ENCODE measurements at places on chromosomes 5 and 9.

- no peak for DNase-seq
These were observed 134.8 kb downstream of the CMYA5 start for GRCh38 chr5:79824444-79824843.

DNA sequence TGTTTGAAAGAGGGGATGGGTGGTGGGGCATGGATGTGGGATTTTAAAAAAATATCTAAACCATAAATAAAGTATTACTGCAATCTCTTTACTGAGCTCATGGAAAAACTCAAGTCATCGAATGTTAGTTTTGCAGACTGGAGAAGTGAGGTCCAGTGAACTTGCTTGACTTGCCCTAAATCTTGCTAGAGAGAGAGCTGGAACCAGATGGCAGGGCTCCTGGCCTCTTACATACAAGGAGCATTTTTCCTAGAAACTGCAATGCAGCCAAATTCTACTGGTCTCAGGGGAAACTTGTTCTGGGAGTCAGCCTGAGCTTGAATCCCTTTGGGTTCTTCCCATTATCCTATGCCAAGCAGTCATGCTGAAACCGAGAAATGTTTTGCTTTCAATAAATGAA lies 2.9 kb upstream of the TGFBI start:
- DNase-seq, result peak; percentile 77

- DNase-seq, result no peak
These were observed 76.4 kb downstream of the KCNT1 start for GRCh38 chr9:135778421-135778820.

DNA sequence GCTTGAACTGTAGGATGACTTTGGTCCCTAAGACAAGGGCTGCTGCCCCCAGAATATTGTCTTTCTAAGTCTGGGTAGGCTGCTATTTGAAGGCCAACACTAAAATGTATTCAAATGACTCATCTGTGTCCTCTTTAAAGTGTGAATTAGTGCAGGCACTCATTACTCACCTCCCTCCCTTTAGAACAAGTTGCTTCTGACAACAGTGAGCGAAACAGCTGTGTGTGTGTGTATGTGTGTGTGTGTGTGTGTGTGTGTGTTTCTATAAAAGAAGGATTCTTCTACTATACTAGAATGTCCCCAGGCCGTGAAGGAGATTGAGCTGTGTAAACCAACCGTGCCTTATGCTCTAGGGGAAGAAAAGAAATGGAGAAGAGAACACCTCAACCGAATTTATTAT lies 1337.2 kb downstream of the PTPRD start:
- DNase-seq, result no peak

DNA sequence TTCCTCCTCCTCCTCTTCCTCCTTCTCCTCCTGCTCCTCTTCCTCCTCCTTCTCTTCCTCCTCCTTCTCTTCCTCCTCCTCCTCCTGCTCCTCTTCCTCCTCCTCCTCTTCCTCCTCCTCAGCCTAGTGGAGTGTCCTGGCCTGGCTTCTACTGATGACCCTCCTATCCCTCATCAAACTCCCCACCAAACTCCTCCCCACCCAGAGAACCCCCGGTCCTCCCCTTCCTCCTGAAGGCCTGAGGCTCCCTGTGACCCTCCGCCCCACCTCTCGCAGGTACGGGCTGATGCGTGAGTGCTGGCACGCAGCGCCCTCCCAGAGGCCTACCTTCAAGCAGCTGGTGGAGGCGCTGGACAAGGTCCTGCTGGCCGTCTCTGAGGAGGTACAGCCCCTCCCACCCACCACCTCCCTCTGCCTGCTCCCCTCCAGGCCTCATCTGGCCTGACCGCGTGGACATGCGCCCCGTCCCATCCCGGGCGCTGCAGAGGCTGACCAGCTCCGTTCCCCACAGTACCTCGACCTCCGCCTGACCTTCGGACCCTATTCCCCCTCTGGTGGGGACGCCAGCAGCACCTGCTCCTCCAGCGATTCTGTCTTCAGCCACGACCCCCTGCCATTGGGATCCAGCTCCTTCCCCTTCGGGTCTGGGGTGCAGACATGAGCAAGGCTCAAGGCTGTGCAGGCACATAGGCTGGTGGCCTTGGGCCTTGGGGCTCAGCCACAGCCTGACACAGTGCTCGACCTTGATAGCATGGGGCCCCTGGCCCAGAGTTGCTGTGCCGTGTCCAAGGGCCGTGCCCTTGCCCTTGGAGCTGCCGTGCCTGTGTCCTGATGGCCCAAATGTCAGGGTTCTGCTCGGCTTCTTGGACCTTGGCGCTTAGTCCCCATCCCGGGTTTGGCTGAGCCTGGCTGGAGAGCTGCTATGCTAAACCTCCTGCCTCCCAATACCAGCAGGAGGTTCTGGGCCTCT lies 10.6 kb downstream of the FGFR4 start:
- DNase-seq, result no peak

- peak; percentile 75 for DNase-seq
These were observed 66.2 kb downstream of the MVB12B start for GRCh38 chr9:126392662-126393371.

- DNase-seq, result no peak
These were observed 202.8 kb downstream of the CWC27 start for GRCh38 chr5:64971513-64971912.

- no peak for DNase-seq
These were observed 1146.9 kb downstream of the EFNA5 start for GRCh38 chr5:106523852-106524251.

- no peak for DNase-seq
These were observed 437.7 kb downstream of the SEMA5A start for GRCh38 chr5:9108162-9108561.

GRCh38 chr9:135086597-135087488 lies 625 bp upstream of the OLFM1 start:
- no peak for DNase-seq

DNA sequence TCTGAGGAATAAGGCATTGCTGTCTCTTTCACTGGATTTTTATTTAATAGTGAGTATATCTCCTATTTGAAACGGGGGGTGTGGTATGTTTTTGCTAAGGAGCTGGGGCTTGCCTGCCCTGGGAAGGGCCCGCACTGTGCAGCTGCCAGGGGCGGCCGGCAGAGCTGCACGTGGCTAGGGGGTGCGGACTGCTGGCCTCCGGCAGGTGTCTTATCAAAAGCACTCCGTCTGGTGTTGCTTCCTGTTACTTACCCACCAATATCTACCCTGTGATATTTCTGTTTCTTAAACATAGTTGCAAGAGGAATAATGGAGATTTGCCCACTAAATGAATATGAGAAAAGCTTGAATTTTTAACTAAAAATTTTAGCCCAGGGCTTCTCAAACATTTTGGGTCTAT lies 232.0 kb downstream of the IRX1 start:
- DNase-seq, result no peak

DNA sequence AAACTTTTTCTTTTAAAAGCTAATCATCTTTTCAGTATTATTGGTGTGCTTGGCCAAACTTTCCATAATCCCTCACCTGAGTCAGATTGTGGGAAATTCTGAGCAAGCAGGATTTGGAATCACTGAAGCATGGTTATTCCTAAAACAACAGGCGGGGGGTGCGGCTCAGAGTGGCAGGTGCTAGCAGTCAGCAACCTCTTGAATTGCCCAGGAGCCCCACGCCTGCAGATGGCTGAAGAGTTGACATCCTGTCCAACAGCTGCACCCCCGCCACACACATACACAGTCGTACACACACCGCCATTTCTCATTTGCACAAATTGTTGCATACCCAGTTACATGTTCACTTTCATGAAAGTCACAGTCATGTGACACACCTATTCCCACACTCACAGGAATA lies 96.6 kb downstream of the LHX2 start:
- DNase-seq, result no peak

- no peak for DNase-seq
These were observed 201.7 kb upstream of the ACTBL2 start for GRCh38 chr5:57684299-57684702.

DNA sequence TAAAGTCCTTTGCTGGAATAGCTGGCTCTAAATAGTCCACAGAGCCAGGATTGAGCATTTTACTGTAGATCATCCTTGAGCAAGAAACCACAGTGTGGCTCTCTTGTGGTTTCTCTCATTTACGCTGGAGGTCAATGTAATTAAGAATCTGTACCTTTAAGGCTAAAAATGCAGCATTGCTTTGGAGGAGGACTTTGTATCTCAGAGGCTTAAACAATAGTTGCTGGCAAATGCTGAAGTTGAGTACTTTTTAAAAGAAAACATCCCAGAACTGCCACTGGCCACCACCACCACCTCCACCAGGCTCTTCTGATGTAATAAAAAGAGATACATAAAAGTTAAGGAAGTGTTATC lies 177.3 kb upstream of the ADAMTSL1 start:
- no peak for DNase-seq

DNA sequence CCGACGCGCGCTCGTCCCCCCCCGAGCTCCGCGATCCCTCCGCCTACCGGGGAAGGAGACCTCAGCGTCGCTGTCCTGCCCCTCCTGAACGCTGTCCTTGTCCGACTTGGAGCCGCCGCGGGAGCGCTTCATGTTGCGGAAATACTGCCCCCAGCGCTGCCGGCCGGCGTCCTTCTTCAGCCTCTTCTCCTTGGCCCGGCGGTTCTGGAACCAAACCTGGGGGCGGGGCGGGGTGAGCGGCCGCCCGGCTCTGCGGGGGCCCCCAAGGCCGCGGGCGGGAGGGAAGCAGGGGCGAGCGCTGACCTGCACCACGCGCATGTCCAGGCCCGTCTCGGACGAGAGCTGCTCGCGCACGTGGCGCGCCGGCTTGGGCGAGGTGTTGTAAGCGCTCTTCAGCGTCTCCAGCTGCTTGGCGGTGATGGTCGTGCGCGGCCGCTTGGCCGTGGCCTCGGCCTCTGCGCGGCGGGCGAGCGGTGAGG lies 6.3 kb downstream of the LHX3 start:
- DNase-seq, result no peak

- DNase-seq, result no peak
These were observed 23.9 kb upstream of the LPCAT1 start for GRCh38 chr5:1547655-1548054.

- no peak for DNase-seq
These were observed 6.2 kb downstream of the COX7C start for GRCh38 chr5:86623785-86624483.

DNA sequence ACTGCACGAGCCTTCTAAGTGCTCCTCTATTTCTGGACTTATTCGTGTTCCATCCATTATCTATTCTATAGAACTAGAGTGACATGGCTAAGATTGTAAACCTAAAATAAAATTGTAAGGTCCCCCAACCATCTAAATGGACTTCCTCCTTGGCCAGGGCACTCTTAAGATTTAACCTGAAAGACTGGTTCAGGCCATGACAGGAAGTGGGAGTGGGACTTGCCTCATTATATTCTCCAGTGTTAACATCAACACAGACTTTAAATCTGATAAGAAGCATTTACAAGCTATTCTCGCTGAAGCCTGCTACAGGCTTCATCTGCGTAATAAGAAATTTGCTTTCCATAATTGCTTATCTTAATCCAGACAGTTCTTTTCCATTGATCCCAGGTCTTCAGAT lies 117.0 kb downstream of the SSBP2 start:
- no peak for DNase-seq

DNA sequence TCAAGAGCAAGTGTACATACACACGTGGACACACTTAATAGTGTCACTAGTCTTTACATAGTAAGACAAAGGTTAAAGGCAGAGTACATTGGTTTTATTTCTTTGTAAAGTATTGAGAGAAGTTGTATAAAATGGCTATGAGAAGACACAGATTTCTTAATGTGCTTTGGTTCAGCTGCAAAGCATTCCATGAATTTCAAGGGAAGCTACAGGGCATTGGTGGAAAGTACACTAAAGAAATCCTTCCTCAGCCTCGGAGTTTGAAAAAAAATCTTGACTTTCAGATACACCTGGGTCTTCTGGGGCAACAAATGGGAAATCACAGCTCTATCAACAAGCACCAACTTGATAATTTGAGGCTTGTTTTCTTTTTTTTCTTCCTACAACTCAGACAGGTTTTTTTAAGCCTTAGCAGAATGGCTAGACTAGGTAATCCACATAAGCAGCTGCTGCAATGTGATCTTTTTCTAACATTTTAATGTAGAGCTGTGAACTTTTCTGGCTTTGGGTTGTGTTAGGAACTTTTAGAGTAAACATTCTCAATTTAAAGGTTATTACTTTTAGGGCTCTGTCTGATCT lies 140.4 kb upstream of the FST start:
- no peak for DNase-seq

DNA sequence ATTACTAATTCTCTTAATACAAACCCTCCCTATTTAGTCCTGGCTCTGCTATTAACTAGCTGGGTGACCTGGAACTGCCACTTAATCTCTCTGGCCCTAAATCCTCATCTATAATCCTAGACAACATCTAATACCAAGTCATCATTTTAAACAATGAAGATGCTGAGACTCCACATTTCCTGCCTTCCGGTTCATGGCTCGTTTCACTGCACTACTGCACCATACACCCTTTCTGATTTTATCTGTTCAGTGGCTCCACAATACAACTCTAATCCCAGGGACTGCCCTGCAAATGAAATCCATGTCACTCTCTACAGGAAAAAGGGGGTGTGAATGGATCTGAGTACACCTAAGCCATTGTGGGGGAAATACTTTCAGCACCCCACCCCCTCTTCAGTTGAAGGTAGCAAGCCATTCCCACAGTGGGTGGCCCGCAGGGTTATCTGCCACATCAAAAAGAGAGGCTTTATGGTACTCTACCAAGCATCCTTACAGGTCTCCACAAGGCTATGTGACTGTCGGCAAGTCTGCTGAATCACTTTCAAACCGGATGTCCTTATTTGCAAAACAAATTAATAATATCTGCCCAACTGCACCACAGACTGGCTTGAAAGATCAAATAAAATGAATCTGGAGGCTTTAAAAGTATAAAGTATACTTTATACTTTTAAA lies 89.5 kb downstream of the EPB41L4A start:
- DNase-seq, result no peak

- no peak for DNase-seq
These were observed 502.8 kb downstream of the LRRC70 start for GRCh38 chr5:63081402-63081801.

GRCh38 chr5:17154211-17154996 lies 63.0 kb upstream of the BASP1 start:
- no peak for DNase-seq

DNA sequence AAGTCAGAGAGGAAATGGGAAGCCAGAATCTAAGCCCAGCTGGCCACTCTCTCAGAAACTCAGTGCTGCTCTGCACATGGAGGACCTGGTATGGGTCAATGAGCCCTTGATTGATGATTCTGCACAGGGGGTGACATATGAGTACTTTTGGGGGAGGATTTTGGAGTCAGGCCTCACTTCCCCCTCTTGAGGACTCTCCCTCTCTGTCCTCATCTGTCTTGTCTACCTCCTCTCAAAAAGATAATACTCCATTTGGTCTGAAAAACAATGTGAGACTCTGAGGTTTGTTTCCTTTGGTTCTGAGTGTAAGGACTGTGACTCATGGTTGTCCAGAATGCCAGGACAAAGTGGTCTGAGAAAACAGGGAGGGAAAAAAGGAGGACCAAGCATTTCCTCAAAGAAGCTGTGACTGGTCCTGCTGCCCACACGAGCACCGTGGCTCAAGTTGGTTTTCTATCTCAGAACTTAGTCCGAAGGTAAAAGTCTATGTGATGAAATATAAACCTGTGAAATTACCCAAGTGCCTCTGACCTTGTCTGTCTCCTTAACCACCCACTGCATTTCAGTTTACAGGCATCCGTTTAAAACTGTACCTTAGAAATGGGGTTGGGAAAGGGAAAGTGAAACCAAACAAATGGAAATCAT lies 11.1 kb downstream of the TTC39B start:
- no peak for DNase-seq

All from sigmoid colon (tissue), 7 donors.